ENCODE measurements at places on chromosomes 4 and X.

GRCh38 chr4:143721317-143721716 lies 20.8 kb upstream of the FREM3 start:
- DNase-seq: no peak

DNA sequence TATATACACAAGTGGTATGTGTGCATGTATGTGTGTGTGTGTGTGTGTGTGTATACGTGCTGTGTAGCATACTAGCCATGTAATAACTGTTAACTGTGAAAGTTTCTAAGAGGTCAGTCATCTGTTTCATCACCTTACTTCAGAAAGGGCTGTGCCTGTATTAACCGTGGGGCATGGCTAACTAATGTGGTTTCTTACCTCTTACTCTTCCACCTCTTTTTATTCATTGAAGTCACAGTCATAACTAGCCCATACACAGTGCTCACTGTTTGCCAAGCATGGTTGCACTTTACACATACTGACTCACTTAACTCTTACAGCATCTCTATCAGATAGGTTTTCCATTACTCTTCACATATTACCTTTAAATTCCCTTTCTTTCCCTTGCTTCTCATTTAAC lies 23.7 kb upstream of the LRAT start:
- no peak for DNase-seq

GRCh38 chrX:16457239-16457638 lies 192.7 kb upstream of the S100G start:
- no peak for DNase-seq

DNA sequence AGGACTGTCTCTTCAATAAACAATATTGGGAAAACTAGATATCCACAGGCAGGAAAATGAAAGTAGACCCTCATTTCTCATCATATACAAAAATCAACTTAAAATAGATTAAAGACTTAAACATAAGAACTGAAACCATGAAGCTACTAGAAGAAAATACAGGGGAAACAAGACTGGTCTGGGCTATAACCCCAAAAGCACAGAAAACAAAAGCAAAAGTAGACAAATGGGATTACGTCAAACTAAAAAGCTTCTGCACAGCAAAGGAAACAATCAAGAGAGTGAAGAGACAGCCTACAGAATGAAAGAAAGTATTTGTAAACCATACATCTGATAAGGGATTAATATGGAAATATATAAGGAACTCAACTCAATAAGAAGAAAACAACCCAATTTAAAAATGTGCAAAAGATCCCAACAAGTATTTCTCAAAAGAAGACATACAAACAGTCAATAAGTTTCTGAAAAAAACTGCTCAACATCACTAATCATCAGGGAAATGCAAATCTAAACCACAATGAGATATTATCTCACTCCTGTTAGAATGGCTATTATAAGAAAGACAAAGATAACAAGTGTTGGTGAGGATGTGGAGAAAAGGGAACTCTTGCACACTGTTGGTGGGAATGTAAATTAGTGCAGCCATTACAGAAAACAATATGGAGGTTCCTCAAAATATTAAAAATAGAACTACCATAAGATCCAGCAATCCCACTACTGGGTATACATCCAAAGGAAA lies 325.3 kb upstream of the RASGEF1B start:
- no peak for DNase-seq

- DNase-seq: no peak
Measured at GRCh38 chrX:31423609-31424189, 351.9 kb upstream of the FTHL17 start.

GRCh38 chrX:1026263-1027015 lies 186.0 kb downstream of the CRLF2 start:
- DNase-seq: no peak

DNA sequence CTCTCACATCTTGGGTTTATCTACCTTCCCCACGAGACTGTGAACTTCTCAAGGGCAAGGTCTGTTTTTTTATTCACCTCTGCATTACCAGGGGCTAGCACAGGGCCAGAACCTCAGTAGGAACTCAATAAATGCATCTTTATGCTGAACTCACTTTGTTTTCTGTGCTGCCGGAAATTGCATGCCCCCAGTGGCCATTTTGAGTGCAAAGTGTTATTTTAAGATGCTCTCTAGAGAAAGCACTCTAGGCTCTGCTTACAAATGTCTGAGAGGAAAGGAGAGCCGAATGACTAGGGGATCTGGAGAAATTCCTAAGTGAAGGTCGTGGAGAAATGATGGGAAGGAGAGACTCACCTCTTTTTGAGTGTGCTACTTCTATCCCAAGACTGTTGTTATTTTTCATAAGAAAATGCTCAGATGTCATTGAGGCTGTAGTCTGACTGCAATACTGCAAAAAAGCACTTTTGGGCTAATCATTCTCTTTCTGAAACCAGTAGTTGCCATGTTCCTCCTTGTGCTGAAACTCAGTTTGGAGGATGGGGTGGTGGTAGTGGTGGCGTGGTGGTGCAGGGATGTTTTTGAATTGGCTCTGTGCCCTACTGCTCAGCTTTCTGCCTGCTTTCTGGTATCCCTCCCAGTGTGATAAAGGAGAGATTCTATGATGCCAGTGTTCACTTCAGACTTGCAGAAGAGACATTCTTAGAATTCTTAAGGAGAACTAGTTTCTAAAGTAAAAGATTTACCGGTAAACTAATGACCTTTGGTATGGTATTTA lies 41.3 kb downstream of the DOCK11 start:
- peak; percentile 20 for DNase-seq
